ENCODE measurements at places on chromosomes 11 and 22.

DNA sequence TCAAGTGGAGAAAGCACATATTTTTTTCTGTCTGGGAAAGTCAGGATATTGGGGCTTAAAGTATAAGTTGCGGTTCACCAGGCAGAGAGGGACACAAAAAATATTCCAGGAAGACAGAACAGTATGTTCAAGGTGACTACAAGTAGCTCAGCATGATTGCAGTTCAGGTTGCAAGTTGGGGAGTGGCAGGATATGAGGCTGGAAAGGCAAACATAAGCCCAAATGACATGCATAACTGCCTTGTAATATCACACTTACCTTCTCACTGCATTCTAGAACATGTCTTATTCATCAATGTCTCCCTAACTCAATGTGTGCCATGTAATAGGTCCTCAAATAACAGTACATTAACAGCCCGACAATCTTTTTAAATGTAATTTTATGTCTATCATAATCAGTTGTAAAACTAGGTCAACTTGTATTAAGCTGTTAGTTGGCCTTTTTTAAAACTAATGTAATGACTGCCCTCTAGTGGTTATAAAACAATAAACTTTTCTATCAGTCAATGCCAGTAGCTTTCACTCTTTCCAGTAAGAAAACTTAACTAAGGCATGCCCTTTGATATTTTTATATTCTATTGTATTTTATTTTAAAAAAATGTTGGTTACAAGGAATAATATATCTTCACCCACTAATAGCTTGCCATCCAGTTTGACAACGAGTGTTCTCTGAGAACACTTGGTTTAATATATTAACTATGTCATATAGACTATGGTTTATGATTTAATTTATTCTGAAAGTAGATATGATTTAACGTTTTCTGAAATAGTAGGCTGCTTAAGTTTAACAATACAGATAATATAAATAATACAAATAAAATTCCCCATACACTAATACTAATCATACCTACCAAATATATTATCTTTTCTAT lies 39.4 kb upstream of the CFAP300 start:
- peak; percentile 35 for DNase-seq

- peak; percentile 73 for DNase-seq
Measured at GRCh38 chr11:441418-442274, at the start of gene ANO9. Gene ANO9, minus strand, starts transcription at chr11:442011. Its CDS starts 85 bp downstream, at chr11:441926.

DNA sequence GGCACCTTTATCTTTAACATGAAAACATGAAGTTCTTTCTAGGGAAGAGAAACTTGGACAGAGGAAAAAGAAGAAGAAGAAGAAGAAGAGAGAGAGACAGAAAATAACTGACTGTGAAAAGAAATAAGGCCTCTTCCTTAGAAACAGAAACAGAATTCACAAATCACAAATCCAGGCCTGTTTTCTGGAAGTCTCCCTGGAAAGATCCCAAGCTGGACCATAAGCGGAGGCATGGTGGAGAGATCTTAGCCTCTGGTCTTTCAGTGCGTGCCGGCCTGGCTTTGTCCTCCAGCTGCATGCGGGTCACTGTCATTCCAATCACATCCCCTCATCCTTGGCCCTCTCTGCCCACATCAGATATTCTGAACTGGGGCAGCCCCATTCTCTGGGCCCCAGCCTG lies 6.9 kb downstream of the FXYD6 start:
- no peak for DNase-seq

DNA sequence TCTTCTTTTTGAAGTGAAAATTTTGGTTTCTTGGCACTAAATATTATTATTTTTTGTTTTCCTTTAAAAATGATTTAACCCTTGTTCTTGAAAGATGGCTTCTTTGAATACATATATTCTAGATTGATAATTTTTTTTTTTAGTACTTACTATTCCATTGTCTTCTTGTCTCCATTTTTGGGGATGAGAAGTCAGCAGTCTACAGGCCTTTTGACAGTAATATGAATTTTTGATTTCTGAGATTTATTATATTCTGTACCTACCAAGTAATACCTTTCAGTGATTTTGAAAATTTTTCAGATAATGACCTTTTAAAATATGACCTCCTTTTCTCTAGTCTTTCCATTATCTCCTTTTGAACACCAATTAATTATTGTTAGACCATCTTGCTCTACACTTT lies 294.1 kb upstream of the LARGE1 start:
- DNase-seq = no peak

- DNase-seq = no peak
Measured at GRCh38 chr22:50481045-50481439, 301 bp upstream of the ADM2 start.

Measured in CD4-positive, alpha-beta T cell treated with Interleukin-10 for 1 hour (primary cell).